ENCODE measurements at places on chromosomes 12 and 14.

DNA sequence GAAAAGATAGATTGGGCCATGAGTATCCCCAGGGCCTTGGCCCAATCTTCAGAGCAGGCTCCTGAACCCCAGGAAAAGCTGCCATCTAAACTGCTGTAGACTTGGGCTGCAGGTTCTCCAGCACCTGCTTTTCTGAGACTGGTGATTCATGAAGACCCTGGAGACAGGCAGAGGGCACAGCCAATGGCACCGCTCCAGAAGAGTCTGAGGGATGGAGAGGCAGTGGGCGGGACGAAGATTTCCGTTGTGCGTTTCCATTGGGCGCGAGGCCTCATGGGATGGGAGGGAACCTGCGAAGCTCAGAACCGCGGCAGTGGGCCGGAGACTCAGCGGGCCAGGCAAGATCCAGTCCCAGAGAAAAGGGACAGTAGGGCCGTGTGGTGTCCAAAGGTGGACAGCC, 375.1 kb downstream of the IPO8 start:
- DNase-seq: no peak

- no peak for DNase-seq
Measured at GRCh38 chr14:55127460-55127951, 1.5 kb upstream of the LGALS3 start.

DNA sequence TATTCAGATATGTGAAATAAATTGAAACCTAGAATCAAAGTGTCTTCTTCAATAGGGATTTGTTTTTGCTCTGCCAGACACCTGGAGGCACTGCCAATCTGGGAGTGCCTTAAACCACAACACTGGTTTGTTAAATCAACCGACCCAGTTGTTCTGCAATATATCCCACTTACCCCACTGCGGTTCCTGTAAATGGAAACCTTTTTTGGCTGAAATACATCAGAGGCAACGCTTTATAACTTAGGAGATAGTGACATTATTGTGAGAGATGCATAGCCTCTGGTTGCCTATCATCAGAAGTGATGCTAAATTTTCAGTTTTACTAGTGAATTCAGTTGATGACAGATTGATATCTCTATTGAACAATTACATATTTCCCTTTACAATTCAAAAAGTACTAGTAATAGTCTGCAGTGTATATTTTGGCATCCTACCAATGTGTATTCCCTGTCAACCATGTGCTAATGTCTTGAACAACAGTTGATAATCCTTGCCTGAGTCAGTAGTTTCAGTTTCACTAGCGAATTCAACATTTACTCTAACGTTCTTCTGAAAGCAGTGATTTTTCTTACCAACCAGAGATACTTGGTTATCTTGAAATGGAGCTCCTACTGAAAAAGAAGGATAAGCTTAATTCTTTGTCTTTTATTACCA, 30.5 kb downstream of the PPP2R5C start:
- DNase-seq: no peak

- DNase-seq: no peak
Measured at GRCh38 chr14:64873506-64874219, 6.0 kb downstream of the SPTB start.

DNA sequence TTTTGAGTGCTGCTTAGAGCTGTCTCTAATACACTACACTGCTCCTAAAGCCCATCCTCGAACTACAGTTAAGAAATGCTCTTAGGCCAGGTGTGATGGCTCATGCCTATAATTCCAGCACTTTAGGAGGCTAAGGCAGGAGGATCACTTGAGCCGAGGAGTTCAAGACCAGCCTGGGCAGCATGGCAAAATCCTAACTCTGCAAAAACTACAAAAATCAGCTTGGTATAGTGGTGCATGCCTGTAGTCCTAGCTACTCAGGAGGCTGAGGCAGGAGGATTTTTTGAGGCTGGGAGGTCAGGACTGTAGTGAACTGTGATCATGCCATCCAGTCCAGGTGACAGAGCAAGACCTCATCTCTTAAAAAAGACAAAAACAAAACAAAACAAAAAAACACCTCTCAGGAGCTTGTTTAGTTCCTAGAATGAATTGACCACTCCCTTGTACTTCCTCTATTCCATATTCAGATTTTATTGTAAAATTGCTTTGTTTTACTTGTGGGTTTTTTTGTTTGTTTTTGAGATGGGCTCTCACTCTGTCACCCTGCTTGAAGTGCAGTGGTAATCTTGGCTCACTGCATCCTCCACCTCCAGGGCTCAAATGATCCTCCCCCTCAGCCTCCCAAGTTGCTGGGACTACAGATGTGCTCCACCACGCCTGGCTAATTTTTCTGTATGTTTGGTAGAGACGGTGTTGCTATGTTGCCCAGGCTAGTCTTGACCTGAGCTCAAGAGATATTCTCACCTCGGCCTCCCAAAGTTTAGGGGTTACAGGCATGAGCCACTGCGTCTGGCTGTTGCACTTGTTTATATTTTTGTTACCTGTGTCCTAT, 13.6 kb downstream of the MDM2 start:
- DNase-seq: no peak

DNA sequence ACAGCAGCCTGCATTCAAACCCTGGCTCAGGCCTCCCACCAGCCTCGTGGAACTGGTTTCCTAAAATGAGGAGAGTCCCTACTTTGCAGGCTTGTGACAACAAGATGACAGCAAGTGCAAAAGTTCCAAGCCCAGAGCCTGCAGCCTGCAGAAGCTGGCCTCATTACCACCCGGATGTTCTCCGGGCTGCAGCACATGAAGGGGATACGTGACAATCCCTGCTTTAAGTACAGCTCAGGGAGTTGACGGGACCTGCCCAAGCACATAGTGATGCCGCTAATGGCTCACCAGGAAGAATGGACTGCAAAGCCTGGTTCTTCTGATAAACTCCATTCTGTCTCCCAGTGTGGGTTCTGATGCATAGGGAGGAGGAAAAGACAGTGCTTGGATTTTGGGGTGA, 15.0 kb downstream of the SSH1 start:
- DNase-seq: no peak

DNA sequence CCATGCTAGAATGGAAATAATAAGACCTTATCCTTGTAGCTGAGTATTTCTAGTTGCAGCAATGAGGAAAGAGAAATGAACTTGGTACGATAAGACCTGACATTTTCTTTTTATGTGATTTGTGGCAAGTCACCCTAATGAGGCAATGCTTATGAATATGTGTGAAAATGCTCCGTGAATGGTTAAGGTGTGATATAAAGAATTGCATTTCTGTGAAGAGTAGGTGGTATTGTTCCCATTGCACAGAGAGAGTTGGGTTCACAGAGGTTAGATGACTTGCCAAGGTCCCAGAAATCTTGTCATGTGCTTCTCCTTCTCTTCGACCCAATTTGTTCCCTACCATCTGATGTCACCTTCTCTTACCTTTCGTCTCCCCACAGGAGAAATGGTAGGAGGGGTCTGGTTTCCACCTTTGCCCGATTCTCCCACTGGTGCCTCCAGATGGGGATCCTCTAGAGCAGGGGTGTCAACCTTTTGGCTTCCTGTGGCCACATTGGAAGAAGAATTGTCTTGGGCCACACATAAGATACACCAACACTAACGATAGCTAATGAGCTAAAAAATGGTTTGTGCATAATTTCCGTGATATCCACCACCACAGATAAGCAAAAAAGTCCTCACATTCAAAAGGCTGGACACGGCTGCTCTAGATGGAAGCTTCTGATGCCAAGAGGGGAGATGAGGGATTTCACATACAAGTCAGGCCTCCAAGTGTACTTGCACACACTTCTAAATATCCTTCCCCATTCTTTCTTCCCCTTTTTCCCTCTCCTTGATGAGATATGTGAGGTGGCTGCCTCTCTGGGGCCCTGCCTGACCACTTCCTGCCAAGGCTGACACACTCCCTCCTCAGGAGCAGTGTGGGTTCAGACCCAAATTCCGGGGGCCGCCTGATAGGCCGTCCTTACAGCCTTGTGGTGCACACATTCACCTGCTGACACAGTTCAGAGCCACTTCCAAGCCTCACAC, 96.1 kb downstream of the PLXNC1 start:
- peak; percentile 9 for DNase-seq

GRCh38 chr12:132423820-132424645, 65.9 kb upstream of the FBRSL1 start:
- no peak for DNase-seq

DNA sequence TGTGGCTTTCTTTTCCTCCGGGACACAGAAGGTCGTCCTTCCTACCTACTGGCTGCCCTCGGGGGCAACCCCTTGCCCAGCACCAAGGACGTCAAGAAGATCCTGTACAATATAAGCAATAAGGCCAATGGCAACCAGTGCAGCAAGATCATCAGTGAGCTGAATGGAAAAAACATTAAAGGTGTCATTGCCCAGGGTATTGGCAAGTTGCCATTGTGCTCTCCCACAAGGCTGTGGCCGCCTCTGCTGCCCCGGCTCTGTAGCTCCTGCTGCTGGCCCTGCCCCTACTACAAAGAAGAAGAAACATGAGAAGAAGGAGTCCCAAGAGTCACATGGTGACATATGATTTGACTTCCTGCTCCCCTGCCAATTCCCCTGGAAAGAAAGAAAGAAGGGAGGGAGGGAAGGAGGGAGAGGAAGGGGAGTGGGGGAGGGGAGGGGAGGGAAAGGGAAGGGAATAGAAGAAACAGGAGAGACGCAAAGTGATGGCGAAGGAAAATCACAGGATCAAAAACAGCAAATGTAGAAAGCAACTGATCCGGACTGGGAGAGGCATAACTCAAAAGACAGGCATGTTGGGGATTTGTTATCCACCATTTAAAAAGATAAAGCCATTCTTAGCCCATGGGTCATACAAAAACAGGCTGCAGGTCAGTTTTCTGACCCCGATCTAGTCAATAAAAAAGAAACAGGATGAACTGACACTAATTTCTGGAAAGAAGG, 61.3 kb upstream of the RESF1 start:
- no peak for DNase-seq

GRCh38 chr14:92590941-92591340, 77.4 kb downstream of the RIN3 start:
- DNase-seq: no peak

- no peak for DNase-seq
Measured at GRCh38 chr12:57352166-57352565, 78.7 kb downstream of the R3HDM2 start.

GRCh38 chr14:29061702-29062101, 295.1 kb downstream of the FOXG1 start:
- no peak for DNase-seq

DNA sequence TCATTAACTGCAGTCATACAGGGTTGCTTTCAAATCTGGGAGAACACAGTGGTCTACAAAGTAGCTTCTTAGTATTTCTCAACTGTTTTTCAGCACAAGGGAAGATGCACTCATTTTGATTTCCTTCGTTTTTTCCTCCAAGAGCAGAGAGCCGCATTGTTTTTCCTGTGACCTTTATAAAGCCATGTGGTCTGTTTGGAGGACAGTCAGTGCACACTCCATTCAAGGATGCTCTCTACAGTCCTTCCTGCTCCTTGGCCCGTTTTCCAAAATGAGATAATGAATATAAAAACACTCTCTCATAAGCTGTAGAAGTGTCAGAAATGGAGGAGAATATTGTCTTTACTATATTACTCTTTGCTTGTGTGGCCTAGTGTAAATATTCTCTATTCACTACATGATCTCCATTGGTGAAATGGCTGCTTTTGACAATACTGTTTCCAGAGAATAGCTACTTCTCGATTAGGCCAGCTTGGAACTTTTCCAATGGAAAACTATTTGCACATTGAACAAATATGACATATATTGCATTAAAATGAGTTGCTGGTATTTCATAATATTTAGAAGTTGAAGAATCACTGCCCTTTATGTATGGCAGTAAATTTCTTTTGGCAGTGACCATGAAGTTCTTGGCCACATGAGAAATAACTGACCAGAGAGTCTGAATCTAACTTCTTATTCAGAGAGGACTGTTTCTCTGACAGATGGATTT, 393.1 kb upstream of the RGS6 start:
- no peak for DNase-seq

GRCh38 chr12:94180558-94181296, 32.4 kb downstream of the PLXNC1 start:
- DNase-seq: no peak

- no peak for DNase-seq
Measured at GRCh38 chr12:50953047-50953446, 703 bp downstream of the HIGD1C start.

DNA sequence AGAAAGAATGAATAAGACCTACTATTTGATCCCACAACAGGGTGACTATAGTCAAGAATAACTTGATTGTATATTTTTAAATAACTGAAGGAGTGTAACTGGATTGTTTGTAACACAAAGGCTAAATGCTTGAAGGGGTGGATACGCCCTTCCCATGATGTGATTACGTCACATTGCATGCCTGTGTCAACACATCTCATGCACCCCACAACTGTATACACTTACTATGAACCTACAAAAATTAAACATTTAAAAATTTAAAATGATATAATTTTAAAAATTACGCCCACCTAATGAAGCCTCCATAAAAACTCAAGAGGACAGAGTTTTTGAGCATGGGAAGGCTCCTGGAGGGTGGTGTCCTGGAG, 94.5 kb downstream of the SCARB1 start:
- DNase-seq: no peak

Data from stimulated activated CD4-positive, alpha-beta T cell treated with anti-CD3 and anti-CD28 coated beads, Interleukin-4, amount 100 ng/mL, for 1 hour (primary cell).